Stimulated activated CD4-positive, alpha-beta T cell treated with anti-CD3 and anti-CD28 coated beads, Interleukin-12 subunit alpha, Interleukin-12 subunit beta, amount 100 ng/mL, for 4 hours (primary cell): ENCODE measurements at places on chromosomes 6 and 20.
A peak's percentile ranks its signal among the peaks of the same experiment; 100 is the strongest.

- peak; percentile 60 for DNase-seq
Observed at GRCh38 chr6:3410385-3411360, 46.2 kb downstream of the SLC22A23 start.

- no peak for DNase-seq
Observed at GRCh38 chr6:84379142-84379541, 151.7 kb upstream of the CEP162 start.

GRCh38 chr20:39825950-39826349 lies 863.1 kb downstream of the MAFB start:
- DNase-seq: no peak

- no peak for DNase-seq
Observed at GRCh38 chr6:79949233-79949632, 1.9 kb upstream of the ELOVL4 start.

DNA sequence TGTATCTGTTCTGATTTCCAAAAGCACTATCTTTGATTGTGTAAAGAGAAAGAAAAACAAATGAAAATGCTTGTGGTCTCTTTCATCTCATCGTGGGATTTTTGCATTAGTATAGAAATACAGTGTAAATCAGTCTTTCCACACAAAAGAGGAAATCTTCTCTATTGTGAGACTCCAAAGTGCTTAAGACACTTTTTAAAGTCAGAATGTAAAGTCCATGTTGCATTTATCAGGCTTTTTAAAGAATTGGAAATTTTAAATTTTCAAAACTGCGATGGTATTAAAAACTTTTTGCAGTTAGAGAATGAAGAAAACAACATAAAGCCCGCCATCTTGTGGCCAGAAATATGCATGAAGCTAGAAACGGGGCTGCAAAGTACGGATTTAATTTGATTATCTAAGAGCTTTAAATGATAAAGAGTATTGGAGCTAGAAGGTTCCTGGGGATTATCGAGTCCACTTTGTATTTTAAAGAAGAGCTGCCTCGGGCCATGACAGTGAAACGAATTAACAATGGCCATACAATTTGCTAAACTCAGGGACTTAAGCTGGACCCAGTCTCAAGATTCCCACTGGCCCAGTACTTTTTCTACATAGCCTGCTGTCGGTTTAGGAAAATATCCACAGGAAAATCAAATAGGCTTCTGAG lies 339.6 kb downstream of the ARHGAP18 start:
- peak; percentile 33 for DNase-seq

GRCh38 chr6:96186516-96187195 lies 170.9 kb downstream of the FUT9 start:
- DNase-seq: no peak

- peak; percentile 87 for DNase-seq
Observed at GRCh38 chr20:32652739-32653526, 20.8 kb downstream of the C20orf203 start.

- DNase-seq: no peak
Observed at GRCh38 chr6:166463359-166464067, 80.8 kb upstream of the MPC1 start.

DNA sequence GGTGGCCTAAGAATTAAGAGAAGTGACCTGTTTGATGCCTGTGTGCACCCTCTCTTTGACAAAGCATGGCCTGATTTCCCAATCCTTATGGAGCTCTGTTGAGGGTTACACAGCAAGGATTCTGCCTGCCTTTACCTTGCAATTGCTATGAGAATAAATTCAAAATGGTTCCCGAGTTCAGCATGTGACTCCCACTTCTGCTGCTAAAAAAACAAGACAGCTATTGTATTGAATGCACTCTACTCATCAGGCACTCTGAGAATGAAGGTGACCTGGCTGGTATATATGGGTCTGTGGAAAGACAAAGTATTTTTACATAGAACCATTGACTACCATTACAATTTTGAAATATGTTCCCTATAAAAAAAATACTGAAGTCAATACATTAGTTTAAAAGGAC lies 190.3 kb downstream of the ATXN1 start:
- no peak for DNase-seq
